ENCODE measurements at places on chromosomes 13 and 19.

GRCh38 chr19:387777-388176 is 21.2 kb downstream of the C2CD4C start:
- no peak overlapping the region for H3K27ac ChIP-seq
- no peak overlapping the region for H3K4me3 ChIP-seq
- no peak for DNase-seq
- no peaks in the 10 kb centered on the region for H3K4me1 ChIP-seq
- H3K27me3 ChIP-seq, result peaks cover 93% of the 10 kb centered on the region
- H3K36me3 ChIP-seq, result no peaks in the 10 kb centered on the region

DNA sequence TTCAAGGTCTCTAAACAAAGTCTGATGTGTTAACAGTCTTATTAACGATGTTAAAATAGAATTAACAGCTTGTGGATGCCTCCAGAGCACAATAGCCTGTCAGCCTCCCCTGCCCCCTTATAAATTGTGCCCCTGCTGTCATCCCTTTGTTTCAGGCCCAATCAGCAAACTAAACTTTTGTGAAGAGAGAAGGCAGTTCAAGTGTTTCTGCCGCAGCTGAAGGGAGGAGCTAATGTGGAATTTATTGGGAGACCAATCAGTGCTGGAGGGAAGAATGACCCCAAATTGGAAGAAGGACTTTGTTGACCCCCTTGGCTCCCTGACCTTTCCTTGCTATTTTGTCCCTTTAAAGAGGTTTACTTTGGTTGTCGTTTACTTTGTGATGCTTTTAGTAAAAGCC is 160.5 kb downstream of the TM9SF2 start:
- H3K4me3 ChIP-seq, result no peak overlapping the region
- no peak for DNase-seq
- no peak overlapping the region for H3K27ac ChIP-seq
- H3K27me3 ChIP-seq, result no peaks in the 10 kb centered on the region

- no peaks in the 10 kb centered on the region for H3K36me3 ChIP-seq
- DNase-seq, result no peak
- H3K27me3 ChIP-seq, result no peaks in the 10 kb centered on the region
- H3K4me3 ChIP-seq, result no peak overlapping the region
- no peak overlapping the region for H3K27ac ChIP-seq
These were observed 55.1 kb upstream of the C1QTNF9 start for GRCh38 chr13:24254146-24254841.

- no peaks in the 10 kb centered on the region for H3K4me1 ChIP-seq
- H3K27me3 ChIP-seq, result no peaks in the 10 kb centered on the region
- H3K27ac ChIP-seq, result no peak overlapping the region
- no peak for DNase-seq
- H3K4me3 ChIP-seq, result no peak overlapping the region
- H3K36me3 ChIP-seq, result no peaks in the 10 kb centered on the region
These were observed 34.9 kb upstream of the POMP start for GRCh38 chr13:28623782-28624706.

GRCh38 chr19:35159606-35160005 is 5.1 kb downstream of the FXYD5 start:
- no peak for DNase-seq
- no peaks in the 10 kb centered on the region for H3K27me3 ChIP-seq
- no peak overlapping the region for H3K27ac ChIP-seq
- peaks cover 8% of the 10 kb centered on the region for H3K36me3 ChIP-seq

GRCh38 chr19:29176981-29177754 is 35.8 kb downstream of the UQCRFS1 start:
- H3K27me3 ChIP-seq, result no peaks in the 10 kb centered on the region
- H3K4me1 ChIP-seq, result no peaks in the 10 kb centered on the region
- no peak overlapping the region for H3K4me3 ChIP-seq
- H3K27ac ChIP-seq, result no peak overlapping the region

DNA sequence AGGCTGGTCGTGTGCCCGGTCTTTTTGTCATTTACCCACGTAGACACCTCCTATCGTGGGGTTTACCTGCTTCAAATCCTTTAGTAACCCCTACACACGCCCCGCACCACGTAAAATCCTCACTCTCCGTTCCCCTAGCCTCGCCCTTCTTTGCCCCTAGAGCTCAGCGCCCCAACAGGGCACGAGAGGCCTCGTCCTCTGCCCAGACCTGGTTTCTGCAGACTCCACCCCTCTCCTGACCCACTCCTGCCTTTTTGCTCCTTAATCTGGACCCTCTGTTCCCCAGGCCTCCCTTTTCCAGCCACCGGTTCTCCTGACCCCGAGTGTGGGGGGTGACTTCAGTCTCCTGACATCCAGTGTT is 412 bp downstream of the ZNF528 start:
- no peaks in the 10 kb centered on the region for H3K4me1 ChIP-seq
- DNase-seq, result no peak
- H3K27ac ChIP-seq, result no peak overlapping the region
- no peaks in the 10 kb centered on the region for H3K36me3 ChIP-seq
- H3K4me3 ChIP-seq, result peak overlapping the region; percentile 25
- H3K27me3 ChIP-seq, result no peaks in the 10 kb centered on the region

- H3K4me1 ChIP-seq, result peaks cover 19% of the 10 kb centered on the region
- H3K4me3 ChIP-seq, result no peak overlapping the region
- H3K27ac ChIP-seq, result no peak overlapping the region
- H3K27me3 ChIP-seq, result no peaks in the 10 kb centered on the region
These were observed 44.1 kb upstream of the UBE2L5 start for GRCh38 chr13:30378191-30378590.

- no peaks in the 10 kb centered on the region for H3K36me3 ChIP-seq
- no peak for DNase-seq
- H3K27me3 ChIP-seq, result no peaks in the 10 kb centered on the region
- no peak overlapping the region for H3K27ac ChIP-seq
- H3K4me3 ChIP-seq, result no peak overlapping the region
These were observed 52.1 kb downstream of the STK24 start for GRCh38 chr13:98524793-98525192.

DNA sequence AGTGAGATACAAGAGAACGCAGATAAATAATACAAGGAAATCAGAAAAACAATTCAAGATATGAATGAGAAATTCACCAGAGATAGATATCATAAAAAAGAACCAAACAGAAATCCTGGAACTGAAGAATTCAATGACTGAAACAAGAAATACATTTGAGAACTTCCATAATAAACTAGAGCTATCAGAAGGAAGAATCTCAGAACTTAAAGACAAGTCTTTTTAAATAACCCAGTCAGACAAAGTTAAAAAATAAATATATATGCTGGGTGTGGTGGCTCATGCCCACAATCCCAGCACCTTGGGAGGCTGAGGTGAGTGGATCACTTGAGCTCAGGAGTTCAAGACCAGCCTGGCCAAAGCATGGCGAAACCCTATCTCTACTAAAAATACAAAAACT is 28.7 kb upstream of the N4BP2L1 start:
- peaks cover 6% of the 10 kb centered on the region for H3K4me1 ChIP-seq
- H3K4me3 ChIP-seq, result no peak overlapping the region

DNA sequence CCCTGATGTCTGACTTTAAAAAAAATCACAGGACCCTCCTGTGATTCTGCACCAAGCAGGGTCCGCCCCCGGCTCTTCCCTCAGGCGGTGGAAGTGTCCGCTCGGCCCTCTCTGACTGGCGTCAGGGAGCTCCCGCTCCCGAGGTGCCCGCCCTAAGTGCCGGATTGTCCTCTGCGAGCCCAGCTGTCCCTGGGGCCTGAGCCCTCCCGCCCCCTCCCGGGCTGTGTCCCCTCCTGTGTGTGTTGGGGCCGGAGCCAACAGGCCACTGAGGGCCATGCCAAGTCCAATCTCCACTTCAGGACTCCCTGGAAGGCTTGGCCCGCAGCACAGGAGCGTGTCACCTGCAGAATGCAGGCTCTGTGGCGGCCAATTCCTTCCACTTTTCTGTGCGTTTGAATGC is 25.4 kb downstream of the MAP2K2 start:
- DNase-seq, result no peak
- no peak overlapping the region for H3K4me3 ChIP-seq
- no peak overlapping the region for H3K27ac ChIP-seq

GRCh38 chr13:73934771-73935170 is 199.4 kb downstream of the KLF12 start:
- no peak for DNase-seq
- no peaks in the 10 kb centered on the region for H3K27me3 ChIP-seq
- no peak overlapping the region for H3K4me3 ChIP-seq
- no peak overlapping the region for H3K27ac ChIP-seq
- H3K4me1 ChIP-seq, result peaks cover 16% of the 10 kb centered on the region

DNA sequence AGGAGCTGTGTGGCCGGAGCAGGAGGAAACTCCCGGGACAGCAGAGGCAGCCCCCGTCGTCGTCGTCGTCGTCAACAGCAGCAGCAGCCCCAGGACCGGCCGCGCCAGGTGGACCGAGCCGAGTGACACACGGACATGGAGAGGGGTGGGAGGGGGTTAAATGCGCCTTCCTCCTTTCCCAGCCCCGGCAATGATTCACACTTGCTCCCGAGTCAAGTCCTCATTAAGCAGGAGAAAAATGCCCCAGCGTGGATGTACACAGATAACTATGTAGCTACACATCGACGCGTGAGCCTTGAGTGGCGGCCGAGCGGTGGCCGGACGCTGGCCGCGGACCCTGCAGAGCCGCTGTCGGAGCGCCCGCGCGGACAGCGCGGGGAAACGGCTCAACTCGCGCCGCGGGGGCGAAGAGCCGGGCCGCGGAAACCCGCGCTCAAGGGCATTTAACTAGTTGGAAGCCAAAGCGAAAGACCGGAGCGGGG is 645 bp downstream of the UBL3 start:
- DNase-seq, result peak; percentile 15
- H3K36me3 ChIP-seq, result no peaks in the 10 kb centered on the region
- H3K27me3 ChIP-seq, result no peaks in the 10 kb centered on the region
- H3K4me3 ChIP-seq, result peak overlapping the region; percentile 76
- no peaks in the 10 kb centered on the region for H3K4me1 ChIP-seq
- H3K27ac ChIP-seq, result peak overlapping the region; percentile 61

- H3K4me3 ChIP-seq, result no peak overlapping the region
- no peak for DNase-seq
- no peaks in the 10 kb centered on the region for H3K36me3 ChIP-seq
These were observed 128.0 kb upstream of the VSTM2B start for GRCh38 chr19:29397748-29398147.

DNA sequence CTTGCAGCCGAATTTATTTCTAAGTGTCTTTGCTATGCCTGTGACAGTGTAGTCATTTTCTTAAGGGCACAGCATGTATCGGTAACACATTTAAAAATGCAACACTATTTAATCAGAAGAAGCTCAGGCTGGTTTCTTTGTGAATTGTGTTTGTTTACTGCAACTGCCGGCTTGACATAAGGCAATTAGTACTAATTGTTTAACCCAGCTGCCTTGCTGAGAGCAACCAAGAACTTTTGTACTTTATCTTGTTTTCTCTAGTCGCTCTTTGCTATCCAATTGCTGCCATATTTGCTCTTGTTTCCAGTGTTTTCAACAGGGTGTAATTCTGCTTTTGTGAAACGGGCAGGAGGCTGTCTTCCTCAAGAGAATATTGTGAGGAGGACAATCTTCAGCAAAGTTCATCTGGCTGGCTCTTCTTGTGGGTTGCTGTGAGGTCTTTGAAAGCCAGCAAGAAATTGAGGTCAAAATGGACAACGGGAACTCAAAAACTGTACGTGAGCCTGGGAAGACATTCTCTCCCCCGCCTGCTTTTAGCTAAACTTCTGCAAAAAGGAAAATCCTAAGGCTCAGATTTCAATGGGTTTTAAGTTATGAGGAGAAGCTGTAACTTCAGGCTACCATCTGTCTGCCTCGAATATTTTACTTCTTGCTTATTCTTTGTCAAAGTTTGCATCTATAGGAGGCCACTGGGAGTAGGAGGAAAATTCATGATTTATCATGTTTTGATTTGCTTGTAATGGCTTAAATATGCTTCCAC is 75.8 kb upstream of the TSHZ3 start:
- H3K27me3 ChIP-seq, result peaks cover 42% of the 10 kb centered on the region
- H3K36me3 ChIP-seq, result no peaks in the 10 kb centered on the region
- no peaks in the 10 kb centered on the region for H3K4me1 ChIP-seq
- H3K27ac ChIP-seq, result no peak overlapping the region
- no peak for DNase-seq

GRCh38 chr13:80173224-80173623 is 167.7 kb downstream of the SPRY2 start:
- H3K27ac ChIP-seq, result no peak overlapping the region
- no peaks in the 10 kb centered on the region for H3K27me3 ChIP-seq
- DNase-seq, result no peak
- H3K36me3 ChIP-seq, result no peaks in the 10 kb centered on the region
- no peaks in the 10 kb centered on the region for H3K4me1 ChIP-seq
- no peak overlapping the region for H3K4me3 ChIP-seq

DNA sequence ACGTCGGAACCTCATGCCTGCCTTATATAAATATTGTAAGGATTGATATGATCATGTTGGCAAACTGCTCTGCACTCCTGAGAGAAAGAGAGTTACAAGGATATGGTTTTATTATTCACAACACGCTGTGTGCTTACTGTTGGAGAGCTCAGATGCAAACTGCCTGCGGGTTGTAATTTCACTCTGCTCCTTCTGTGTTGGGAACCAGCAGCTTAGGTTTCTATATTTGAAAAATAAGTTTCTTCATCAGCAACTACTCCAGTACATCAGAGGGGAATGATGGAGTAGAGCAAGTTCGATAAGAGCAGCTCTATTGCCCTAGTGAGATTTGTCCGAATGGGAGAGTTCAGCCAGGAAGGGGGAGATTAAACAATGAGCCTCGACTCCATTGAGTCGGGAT is 106.9 kb upstream of the UBL3 start:
- no peak for DNase-seq
- no peaks in the 10 kb centered on the region for H3K27me3 ChIP-seq
- H3K4me1 ChIP-seq, result no peaks in the 10 kb centered on the region
- H3K36me3 ChIP-seq, result no peaks in the 10 kb centered on the region

GRCh38 chr19:40322271-40322610 is 26.0 kb downstream of the C19orf47 start:
- no peak for DNase-seq
- no peaks in the 10 kb centered on the region for H3K27me3 ChIP-seq
- no peaks in the 10 kb centered on the region for H3K4me1 ChIP-seq

DNA sequence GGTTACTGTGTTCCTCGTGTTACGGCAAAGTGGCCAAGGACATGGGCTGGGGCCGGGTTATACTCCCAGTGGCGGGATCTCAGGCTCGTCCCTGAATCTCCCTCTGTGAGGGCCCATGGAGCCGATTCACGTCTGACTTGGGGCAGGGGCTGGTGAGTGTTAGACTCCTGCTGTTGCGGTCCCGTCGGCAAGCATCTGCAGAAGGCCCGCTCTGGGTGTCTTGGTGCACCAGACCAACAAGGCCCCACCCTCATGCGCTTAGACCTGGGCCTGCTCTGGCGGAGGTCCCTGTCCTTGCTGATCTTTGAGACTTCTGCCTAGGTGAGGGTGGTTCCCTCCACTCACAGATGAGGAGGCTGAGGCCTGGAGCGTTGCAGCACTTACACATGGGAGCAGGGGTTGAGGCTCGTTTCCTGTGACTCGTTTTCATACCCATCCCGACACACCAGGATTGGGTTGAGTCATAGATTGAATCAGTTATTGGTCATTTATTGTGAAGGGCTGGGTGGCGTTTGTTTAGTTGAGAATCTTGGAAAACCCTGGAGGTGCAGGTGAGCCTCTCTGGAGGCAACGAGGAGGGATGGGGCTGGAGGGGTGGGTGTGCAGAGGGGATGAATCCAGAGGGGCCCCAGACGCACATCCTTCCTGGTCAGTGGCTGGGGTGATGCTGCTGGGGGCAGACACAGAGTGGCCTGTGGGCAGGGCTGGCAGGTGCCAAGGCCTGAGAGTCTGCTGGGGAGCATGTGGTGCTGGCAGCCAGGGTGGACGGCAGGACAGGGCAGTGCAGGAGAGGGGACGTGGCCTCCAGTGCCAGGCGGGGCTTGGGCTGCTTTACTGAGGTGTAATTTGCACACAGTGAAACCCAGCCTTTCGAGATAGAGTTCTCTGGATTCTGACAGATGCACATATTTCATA is 4.6 kb downstream of the EPN1 start:
- H3K27me3 ChIP-seq, result no peaks in the 10 kb centered on the region
- no peak overlapping the region for H3K27ac ChIP-seq

GRCh38 chr13:59422646-59423045 is 741.1 kb downstream of the DIAPH3 start:
- no peaks in the 10 kb centered on the region for H3K36me3 ChIP-seq
- no peak overlapping the region for H3K4me3 ChIP-seq
- no peak overlapping the region for H3K27ac ChIP-seq
- H3K27me3 ChIP-seq, result no peaks in the 10 kb centered on the region
